ENCODE measurements at places on chromosomes 5 and 9. TPM values are rescaled to one million over a fixed set of nuclear protein-coding genes. Genes with fewer than 3 reads are reported as not detected.
A peak's percentile ranks its signal among the peaks of the same experiment; 100 is the strongest.

- H3K36me3 ChIP-seq, result no peaks in the 10 kb centered on the region
- H3K4me3 ChIP-seq, result no peak overlapping the region
- peak overlapping the region; percentile 87 for H3K27ac ChIP-seq
- H3K27me3 ChIP-seq, result no peaks in the 10 kb centered on the region
- peaks cover 74% of the 10 kb centered on the region for H3K4me1 ChIP-seq
- peak; percentile 98 for DNase-seq
These were observed 54.5 kb downstream of the GABBR2 start for GRCh38 chr9:98654247-98654646.

GRCh38 chr9:38025166-38025565 lies 43.9 kb downstream of the SHB start:
- H3K27me3 ChIP-seq, result no peaks in the 10 kb centered on the region
- H3K36me3 ChIP-seq, result no peaks in the 10 kb centered on the region
- no peak for DNase-seq
- peaks cover 45% of the 10 kb centered on the region for H3K4me1 ChIP-seq
- H3K27ac ChIP-seq, result peak overlapping the region; percentile 93

DNA sequence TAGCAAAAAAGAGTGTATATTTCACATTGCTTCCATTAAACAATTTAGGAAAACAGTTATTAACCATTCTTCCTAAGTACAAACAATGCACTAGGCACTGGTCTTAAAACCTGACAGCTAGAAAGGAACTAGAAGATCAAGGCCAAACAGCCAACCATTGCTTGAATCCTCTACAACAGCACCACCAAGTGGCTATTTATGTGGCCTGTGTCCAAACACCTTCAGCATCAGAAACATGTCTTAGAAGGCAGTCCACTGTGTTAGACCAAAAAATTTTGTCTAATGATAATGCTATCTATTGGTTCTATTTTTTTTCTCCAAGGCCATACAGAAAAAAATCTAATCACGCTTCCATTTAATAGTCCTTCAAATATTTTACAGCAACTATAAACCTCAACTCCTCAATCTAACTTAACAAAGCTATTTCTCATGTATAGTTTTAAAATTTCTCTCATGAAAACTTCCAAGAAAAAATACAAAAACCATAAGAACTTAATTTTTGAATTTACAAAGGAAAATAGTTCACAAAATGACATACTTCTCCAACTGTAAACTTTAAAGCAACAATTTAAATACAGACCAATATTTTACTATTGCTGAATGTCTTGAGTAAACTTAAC lies 36.1 kb downstream of the CAAP1 start:
- no peaks in the 10 kb centered on the region for H3K36me3 ChIP-seq
- no peaks in the 10 kb centered on the region for H3K4me1 ChIP-seq
- H3K27me3 ChIP-seq, result no peaks in the 10 kb centered on the region

The PDGFRB gene
- total RNA-seq, result 205 TPM

The TMEM252 gene
- total RNA-seq, result not detected

The CCL27 gene
- total RNA-seq, result not detected

DNA sequence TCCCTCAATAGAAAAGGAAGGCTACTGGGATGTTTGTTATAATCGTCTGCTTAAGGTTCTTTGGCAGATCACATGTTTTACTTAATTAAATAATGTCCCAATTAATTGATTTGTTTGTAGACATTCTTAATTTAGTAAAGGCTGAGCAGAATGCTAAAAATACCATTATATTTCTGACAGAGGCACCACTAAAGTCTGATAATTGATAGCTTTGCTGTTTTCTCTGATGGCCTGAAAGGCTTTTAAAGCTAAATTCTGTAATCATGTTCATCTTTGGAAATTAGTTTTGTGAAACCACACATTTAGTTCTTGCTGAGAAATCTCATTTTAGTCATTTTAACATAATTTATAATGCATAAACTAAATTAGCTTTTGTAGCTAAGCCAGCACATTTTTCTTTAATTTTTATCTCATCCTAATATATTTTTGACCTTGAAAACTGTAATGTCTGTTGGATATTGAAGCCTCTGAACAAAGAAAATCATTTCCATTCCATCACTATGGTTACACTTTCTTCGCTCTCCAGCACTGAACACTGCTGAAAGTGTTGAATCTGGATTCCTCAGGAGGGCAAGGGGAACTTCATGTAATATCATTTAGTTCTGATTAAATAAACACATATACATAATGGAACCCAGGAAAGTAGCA lies 329.4 kb downstream of the ELAVL2 start:
- no peak overlapping the region for H3K27ac ChIP-seq
- no peak overlapping the region for H3K4me3 ChIP-seq
- H3K36me3 ChIP-seq, result no peaks in the 10 kb centered on the region
- DNase-seq, result no peak
- H3K4me1 ChIP-seq, result peaks cover 3% of the 10 kb centered on the region
- no peaks in the 10 kb centered on the region for H3K27me3 ChIP-seq

DNA sequence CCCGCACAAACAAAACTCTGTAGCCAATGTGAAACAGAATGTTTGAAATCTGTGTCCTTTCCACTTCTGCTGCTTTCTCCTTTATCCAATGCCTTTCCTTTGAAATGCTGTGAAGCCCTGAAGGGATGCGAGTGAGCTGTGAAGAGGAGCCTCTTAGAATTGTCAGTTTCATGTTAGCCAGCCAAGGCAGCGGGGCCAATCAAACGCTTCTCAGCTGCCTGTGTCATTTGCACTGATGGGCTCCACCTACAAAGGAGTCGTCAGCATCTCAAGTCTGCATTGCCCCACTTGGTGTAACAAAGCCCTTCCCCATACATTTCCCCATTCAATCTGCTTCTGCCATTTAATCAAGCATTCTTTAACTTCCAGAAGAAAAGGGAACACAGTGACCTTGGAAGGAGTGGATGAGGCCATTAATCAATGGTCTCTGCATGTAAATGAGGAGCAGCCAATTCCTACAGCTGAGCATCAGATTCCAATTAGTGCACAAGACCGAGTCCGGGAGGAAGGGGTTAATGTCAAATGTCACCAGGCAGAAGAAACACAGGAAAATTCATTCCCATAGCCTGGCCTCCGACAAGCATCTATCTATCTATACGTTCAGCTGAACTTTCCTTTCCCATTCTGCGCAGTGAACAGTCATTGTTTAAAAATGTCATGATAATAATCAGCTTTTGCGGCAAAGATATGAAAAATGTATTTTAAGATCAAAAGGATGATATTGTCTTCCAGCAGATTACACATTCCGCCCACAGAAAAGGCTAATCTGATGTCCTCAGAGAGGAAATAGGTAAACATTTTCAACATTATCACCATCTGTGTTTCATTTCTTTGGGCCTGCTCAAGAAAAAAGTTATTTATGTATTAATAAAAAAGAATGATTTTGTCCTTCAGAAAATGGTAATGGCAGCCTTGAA lies 154.6 kb downstream of the FSTL4 start:
- H3K4me1 ChIP-seq, result peaks cover 5% of the 10 kb centered on the region
- no peaks in the 10 kb centered on the region for H3K36me3 ChIP-seq
- H3K4me3 ChIP-seq, result no peak overlapping the region
- DNase-seq, result no peak
